ENCODE measurements at places on chromosomes 4 and X.

DNA sequence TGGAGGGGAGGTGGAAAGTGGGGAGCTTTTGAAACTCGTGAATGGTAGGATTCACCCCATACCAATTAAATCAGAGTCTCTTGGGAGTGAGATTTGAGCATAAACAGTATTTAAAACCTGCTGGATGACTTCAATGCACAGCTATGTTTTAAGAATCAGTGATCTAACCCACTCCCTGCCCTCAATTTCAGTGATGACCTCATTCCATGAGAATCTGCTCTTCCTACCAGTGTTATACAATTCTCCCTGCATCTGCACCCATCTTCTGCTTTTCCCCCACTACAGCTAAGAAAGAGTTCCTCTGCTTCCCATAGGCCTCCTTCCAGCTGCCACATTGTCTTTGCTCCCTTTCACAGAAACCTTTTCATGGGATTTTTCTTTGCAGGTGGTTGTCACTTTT lies 18.3 kb upstream of the H2AZ1 start:
- no peak for DNase-seq

DNA sequence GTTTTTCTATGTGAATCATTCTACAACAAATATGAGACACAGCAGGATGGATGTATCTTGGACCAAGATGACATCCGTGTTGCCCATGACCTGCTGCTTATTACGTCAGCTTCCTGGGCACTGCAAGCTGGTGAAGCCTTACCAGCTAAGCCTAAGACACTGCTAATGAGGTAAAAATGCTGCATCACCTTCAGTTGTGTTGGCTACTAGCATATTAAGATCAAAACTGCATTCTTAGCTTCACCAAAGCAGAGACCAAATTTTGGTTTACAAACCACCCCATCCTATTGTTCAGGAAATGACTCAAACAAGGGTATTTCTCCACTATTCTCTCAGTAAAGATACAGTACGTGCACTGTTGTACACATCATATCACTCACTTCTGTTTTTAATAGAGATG lies 50.3 kb downstream of the MAML3 start:
- DNase-seq, result no peak

- no peak for DNase-seq
These were observed 66.9 kb upstream of the DAPP1 start for GRCh38 chr4:99749445-99750391.

- no peak for DNase-seq
These were observed 22.2 kb downstream of the LIN54 start for GRCh38 chr4:82988323-82988832.

- no peak for DNase-seq
These were observed 32.5 kb downstream of the HMGB2 start for GRCh38 chr4:173301518-173302201.

- DNase-seq, result no peak
These were observed 50.6 kb downstream of the ATP11C start for GRCh38 chrX:139882299-139882698.

GRCh38 chrX:40094041-40094899 lies 3.5 kb downstream of the BCOR start:
- no peak for DNase-seq
